ENCODE measurements at places on chromosomes 1 and 21. TPM values are rescaled to one million over a fixed set of nuclear protein-coding genes. Genes with fewer than 3 reads are reported as not detected.

PPIAL4G gene
- not detected for total RNA-seq

DMRTA2 gene
- not detected for total RNA-seq

CHIA gene
- total RNA-seq: not detected

FCRL5 gene
- 0.17 TPM for total RNA-seq

CLCA1 gene
- not detected for total RNA-seq

ELAPOR1 gene
- total RNA-seq: 0.30 TPM

CRYAA gene
- not detected for total RNA-seq

IRF6 gene
- total RNA-seq: 48.5 TPM

FMO2 gene
- 53.5 TPM for total RNA-seq

OR10K1 gene
- not detected for total RNA-seq

KRTAP20-2 gene
- not detected for total RNA-seq

DNA sequence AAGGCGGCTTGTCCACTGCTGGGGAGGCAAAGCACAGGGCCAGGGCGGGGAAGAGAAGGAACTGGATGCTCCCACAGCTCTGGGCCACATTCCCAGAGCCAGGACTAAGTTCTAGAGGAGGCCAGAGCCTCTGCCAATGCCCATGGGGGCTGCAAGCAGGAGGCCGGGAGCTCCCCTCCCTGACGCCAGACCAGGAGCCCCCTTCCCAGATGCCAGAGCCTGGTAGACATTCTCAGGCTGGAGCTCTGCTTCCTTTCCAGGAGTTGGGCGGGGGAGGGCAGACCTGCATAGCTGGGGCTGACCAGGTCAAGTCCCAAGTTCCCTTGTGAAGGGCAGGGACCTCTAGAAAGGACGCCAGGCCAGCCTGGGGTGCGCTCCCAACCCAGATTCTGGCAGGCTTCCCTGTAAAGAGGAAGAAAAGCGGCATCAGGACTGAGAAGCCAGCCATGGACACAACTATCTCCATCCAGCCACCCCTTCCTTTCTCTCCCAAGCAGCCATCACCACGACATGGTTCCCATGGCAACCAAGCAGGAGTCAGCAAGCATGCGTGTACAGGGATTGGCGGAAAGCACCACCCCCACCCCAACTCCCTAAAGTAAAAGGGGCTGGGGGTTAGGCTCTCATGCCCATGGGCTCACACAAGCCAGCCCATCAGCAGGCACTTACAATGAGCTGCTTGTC, 13.4 kb downstream of the KIF21B start:
- no peak for DNase-seq

- DNase-seq: no peak
Measured at GRCh38 chr21:42850866-42851391, 28.4 kb downstream of the WDR4 start.

- no peak for DNase-seq
Measured at GRCh38 chr1:177620636-177621190, 349.1 kb downstream of the SEC16B start.

- DNase-seq: peak; percentile 31
Measured at GRCh38 chr1:3627515-3628253, 2.9 kb downstream of the TPRG1L start.

DNA sequence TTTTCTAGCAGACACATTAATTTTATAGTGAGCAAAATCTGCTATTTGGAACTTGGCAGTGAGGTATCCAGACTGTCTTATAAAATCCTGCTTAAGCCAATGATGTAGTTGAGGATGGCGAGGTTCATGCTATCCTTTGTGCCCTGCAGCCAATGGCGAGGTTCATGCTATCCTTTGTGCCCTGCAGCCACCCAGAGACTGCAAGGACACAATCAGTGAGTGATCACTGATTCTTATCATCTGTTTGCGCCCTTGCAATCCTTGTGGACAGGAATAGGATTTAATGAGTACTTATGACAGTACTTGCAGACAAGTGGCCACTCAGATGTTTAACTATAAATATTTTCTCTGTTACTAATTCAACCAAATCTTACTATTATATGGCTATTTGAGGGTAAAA, 112.6 kb downstream of the EIF4G3 start:
- DNase-seq: no peak

DNA sequence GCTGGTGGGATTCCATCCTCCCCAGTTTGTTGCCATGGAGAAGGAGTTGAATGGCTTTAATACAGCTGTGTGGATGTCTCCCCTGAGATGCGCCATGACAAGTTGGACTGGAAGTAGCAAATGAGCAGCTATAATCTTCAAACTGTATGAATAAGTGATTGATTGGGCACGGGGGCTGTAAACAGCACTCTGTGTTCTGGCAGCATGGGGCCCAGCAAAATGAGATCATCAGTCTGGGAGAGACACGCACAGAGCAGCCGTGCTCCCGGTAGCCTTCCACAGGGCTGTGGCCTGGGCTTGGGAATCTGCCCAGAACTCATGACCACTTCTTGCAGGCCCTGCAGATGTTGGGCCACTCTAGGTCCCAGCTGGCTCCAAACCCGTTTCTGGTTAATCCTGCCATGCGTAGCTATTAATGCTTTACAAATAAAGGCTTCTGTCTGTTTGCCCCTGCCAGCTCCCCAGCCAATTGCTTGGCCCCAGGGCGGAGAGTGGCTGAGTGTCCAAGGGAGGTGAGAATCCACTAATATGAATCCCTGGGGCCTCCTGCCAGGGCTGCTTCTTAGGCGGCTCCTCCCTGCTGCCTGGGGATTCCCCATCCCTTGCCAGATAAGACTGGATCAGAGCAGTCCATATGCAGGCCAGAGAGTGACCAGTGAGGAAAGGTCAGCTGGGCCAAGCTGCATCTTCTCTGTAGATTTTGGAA, 642.9 kb downstream of the AJAP1 start:
- peak; percentile 60 for DNase-seq

- DNase-seq: no peak
Measured at GRCh38 chr1:202562444-202563060, 147.7 kb downstream of the SYT2 start.

- no peak for DNase-seq
Measured at GRCh38 chr1:233959971-233960370, 55.5 kb downstream of the SLC35F3 start.

- DNase-seq: no peak
Measured at GRCh38 chr1:22903113-22903512, 69.6 kb downstream of the LACTBL1 start.

DNA sequence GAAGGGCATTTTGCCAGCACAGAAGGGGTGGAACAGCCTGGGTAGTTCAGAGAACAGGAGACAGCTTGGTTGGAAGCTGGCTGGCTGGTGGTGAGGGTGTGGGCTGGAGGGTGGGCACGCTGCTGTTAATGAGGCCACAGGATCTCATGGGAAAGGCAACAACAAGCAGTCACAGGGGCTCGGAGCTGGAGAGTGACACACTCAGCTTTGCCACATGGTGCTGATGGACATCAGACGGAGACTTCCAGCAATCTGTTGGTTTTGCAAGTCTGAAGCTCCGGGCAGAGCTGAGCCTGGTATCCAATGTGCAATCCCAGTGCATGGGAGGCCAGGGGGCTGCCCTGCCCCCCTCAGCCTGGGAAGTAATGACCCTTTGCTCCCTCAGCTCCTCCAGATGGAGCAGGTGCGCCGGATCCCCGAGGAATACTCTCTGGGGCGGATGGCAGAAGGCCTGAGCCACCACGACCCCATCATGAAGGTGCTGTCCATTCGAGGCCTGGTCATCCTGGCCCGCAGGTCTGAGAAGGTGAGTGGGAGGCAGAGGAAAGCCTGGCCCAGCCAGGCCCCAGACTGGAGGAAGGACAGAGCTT, 15.6 kb upstream of the TTC4 start:
- DNase-seq: no peak

GRCh38 chr21:15397258-15397657, 332.5 kb upstream of the NRIP1 start:
- DNase-seq: no peak

Measured in left ventricle myocardium superior (tissue), 1 donor.